ENCODE measurements at places on chromosomes 5 and 9.

GRCh38 chr5:92505925-92506324, 1075.1 kb downstream of the NR2F1-AS1 start:
- no peak for DNase-seq

GRCh38 chr5:144644317-144644716, 473.6 kb downstream of the KCTD16 start:
- no peak for DNase-seq

DNA sequence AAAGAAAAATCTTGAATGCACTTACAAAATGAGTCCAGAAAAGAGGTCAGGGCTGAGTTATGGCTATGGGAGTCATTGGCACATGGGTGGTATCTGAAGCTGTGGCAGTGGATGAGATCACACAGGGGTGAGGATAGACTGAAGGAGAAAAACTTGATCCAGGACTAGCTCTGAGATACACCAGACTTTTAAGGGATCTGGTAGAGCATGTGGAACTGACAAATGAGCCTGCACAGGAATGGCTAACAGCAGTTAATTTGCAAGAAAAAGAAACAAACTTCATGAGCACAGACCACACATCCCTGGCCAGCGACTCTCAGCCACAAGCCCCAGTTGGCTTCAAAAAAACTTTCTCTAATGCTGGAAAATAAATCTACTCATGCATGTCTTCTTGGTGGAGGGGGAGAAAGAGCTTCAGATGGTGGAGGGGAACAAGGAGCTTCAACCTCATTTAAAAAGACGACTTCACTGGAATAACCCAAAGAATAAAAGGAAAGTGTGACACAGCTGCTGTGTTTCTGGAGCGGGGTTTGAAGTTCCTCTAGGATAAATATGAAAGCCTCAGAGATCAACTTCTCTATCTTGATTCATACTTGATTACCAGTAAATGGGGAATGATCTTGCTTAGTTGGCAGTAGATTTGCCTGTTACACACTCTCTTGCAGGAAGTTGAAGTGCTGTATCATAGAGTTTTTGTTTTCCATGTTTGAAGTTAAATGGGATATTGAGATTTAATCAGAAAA, 33.6 kb downstream of the TNFAIP8 start:
- no peak for DNase-seq

GRCh38 chr5:179342577-179342976, 2.7 kb downstream of the ADAMTS2 start:
- DNase-seq = no peak

DNA sequence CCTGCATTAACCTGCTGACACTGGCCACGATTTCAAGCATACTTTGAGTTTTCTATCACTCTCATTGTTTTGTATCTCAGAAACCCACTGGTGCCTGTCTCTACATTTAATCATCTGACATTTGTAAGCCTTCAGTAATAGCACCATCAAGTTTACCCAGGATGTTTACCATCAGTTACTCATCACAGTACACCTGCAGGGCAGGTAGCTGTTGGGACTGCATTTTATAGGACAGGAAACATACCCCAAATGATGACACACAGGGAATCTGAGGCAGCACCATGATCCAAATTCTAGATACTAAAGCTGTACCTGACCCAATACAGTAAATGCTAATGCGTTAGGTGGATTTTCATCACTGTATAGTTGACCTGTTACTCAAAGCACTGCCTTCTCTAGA, 114.2 kb downstream of the FEM1C start:
- DNase-seq = no peak

DNA sequence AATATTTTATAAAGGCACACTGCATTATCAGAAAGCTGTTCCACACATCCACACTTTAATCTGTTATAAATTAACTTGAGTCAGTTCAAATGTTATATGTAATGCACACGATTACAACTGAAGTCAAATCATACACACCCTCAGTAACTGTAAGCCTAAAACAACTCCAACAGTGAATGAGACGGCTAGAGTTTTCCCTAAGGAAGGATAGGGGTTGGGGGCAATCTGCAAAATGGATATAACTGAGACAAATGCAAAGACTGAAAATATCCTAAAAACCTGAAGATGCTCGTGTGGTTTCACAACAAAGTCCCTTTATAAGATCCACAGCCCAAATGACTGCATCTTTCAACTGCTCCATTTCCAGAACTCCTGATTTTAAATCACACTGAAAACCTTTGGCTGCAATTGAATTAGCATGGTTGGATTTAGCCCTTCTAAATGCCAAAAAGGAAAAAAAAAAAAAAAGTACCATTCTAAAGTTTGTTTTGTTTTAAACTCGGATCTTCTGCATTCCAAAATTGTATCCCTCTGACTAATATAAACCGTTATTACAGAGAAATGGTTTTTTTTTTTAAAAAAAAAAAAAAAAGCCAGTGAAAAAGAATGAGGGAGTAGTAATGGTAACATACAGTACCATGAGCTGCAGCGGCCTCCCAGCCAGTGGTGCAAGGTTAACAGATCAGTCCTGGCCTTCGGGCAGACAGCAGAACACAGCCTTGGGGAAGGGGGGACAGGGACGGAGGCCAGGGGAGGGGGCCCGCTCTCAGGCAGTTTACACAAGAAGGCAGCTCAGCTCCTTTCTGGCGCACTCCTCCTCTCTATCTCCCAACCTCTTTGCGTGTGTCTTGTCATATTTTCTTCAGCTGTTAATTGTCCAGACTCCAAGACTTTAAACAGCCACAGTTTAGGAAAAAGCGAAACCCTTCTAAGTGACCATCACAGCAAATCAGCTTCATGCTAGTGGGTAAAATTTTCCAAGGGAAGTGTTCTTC, 166.1 kb downstream of the BNC2 start:
- no peak for DNase-seq

GRCh38 chr9:95363051-95363841, 45.7 kb upstream of the FANCC start:
- no peak for DNase-seq

DNA sequence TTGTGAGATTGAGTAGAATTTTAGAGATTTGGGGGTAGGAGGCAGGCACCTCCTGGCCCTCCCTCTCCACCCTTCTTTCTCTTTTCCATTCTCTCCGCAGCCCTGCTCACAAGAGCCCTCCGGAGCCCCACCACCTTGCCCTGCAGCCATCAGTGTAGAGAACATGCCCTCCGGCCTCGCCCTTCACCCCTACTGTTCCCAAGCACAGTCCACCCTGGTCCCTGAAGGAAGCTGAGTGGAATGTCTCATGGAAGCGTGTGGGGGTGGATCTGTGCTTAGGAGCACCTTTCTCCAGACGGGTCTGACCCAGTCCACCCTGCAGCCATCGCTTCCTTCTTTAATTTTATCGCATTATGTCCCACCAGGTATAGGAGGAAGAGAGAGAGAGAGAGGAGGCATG, 267.1 kb downstream of the NSG2 start:
- no peak for DNase-seq

DNA sequence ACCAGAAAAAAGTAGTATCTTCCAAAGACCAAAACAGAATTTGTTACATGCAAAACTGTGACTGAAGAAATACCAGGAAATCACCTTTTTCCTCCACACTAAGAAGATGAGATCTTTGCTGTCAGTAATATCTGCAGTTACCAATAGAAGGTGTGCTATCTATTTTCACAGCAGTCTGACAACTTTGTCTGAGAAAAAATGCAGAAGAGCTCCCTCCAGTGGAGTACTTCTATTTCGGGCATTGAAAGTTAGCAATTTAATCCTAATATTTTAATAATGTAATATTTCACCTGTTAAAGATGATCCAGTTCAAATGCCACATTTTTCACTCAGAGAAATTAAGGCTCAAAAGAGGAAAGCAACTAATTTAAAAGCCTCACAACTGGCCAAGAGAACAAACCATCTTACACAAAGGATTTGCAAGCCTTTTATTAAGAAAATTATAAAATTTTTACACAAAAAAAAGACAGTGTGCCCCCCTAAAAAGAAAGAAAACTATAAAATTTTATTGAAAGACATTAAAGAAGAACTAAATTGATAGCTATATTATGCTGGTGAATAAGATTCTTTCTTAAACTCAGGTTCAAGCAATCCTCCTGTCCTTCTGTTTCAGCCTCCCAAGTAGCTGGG, 50.6 kb downstream of the DEPDC1B start:
- DNase-seq = no peak

GRCh38 chr5:82416512-82416911, 138.4 kb upstream of the RPS23 start:
- DNase-seq = no peak

- no peak for DNase-seq
These were observed 568.4 kb downstream of the ZNF608 start for GRCh38 chr5:124178050-124178449.

- DNase-seq = no peak
These were observed 73.5 kb downstream of the SLF1 start for GRCh38 chr5:94691949-94692348.
